ENCODE measurements at places on chromosomes 11 and 22.

DNA sequence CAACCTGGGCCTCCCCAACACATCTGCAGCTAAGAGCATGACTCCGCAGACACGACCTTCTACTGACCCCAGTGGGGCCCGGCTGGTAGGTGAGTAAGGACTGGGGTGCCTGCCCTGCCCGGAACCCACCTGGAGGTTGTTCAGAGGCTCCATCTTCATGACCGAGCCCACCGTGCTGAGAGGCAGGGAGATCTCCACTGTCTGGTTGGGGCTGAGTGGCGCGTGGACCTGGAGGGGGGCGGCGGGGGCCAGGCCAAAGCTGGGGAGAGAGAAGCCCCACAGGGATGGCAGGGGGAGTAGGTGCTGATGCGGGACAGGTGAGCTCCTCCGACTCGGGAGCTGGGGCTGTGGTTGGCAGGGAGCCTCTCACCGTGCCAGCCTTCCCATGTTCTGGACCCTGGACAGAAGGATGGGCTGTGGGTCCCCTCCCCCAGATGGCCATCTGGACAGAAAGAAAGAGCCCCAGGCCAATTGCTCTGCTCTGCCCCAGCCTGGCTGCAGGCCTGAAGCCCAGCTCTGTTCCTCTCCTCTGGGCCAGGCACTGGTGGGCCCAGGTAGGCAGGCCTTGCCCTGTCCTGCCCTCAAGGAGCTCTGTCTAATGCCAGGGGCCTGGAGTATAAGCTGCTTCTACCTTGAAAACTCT lies 16.3 kb upstream of the RASL10A start:
- DNase-seq: no peak

- peak; percentile 56 for DNase-seq
Observed at GRCh38 chr22:45007391-45008185, 2.2 kb downstream of the PHF21B start.

GRCh38 chr22:47573141-47573540 lies 810.7 kb downstream of the TBC1D22A start:
- DNase-seq: no peak

DNA sequence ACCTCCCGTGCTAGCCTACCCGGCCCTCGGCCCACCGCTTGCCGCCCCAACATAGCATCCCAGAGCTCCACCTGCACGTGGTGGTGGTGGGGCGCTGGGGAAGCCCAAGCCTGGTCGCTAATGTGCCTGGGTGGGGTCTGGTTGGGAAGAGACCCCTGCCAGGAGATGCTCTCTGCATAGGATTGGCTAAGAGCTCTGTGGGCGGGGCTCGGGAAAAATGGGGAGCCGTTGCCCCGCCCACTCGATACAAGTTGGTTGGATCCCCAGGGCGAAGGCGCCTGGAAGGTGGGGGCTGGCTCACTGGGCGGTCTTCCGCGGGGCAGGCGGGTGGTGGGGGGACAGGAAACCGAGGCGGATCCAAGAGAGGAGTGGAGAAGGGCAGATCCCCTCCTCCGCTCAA lies 7.6 kb downstream of the LRRC10B start:
- DNase-seq: no peak

DNA sequence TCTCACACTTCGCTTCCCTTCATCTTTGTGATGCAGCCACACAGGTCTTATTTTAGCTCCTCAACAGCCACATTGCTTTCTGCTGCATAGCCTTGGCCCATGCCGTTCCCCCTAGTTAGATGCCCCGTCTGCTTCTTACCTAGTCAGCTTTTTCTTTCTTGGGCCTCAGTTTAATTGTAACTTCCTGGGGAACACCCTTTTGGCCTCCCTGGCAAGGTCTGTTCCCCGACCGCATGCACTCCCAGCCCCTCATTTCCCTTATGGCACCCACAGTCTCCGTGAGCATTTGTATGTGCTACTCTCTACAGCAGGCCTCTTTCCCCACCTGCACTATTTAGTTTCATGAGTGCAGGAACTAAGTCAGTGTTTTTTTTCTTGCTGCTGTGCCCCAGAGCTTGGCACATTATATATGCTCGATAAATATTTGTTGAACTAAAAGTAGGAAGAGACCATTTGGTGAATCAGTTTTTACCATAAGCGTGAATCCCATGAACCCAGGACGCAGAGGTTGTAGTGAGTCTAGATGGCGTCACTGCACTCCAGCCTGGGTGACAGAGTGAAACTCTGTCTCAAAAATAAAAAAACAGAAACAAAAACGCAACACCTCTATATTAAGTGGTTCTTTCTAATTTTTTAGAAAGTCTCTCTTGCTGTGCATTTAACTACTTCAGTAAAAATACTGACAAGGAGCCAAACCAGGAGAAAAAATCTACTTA lies 38.5 kb downstream of the TNRC6B start:
- DNase-seq: no peak

- no peak for DNase-seq
Observed at GRCh38 chr22:25942856-25943411, 200.9 kb downstream of the MYO18B start.

- DNase-seq: no peak
Observed at GRCh38 chr11:36417154-36417553, 92.9 kb downstream of the TRAF6 start.

DNA sequence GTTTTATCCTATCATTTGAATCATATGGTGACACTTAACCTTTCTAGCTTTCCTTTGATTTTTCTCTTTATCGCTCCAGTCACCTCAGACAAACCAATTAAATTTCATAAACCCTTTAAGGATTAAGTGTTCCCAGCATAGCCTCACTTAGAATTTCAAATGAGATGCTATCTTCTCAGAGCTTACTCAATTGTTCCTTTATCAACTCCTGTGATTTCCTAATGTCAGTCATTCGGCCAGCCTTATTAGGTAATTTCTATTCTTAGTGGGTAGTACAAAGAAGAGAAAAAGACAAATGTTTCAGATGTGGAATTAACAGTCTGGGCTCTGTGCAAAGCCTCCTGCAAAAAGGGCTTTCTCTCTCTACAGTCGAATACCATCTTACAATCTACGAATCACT lies 77.1 kb upstream of the CCDC90B start:
- peak; percentile 45 for DNase-seq

DNA sequence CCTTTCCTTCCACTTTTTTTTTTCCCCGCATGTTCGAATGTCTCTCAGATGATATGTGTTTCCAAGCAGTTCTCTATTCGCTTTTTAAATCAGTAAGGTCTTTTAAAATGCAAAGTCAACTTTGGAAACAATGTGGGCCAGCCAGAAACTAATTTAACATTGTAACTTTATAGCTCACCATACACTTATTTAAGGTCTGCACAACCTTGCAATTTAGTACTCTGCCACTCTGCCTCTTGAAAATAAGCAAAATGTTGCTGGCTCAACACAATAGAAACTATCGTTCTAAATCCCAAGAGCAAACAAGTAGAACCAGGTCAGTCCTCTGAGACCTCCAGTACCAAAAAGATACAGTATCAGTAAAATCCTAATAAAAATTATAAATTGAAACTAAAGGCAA lies 109.0 kb downstream of the SIK3 start:
- DNase-seq: no peak

GRCh38 chr11:116360221-116360941 lies 412.4 kb downstream of the BUD13 start:
- no peak for DNase-seq

GRCh38 chr11:46437122-46437689 lies 45.6 kb upstream of the CHRM4 start:
- no peak for DNase-seq

- no peak for DNase-seq
Observed at GRCh38 chr11:76263657-76264056, 57.4 kb upstream of the WNT11 start.

GRCh38 chr11:11845071-11845470 lies 3.3 kb downstream of the USP47 start:
- DNase-seq: no peak

DNA sequence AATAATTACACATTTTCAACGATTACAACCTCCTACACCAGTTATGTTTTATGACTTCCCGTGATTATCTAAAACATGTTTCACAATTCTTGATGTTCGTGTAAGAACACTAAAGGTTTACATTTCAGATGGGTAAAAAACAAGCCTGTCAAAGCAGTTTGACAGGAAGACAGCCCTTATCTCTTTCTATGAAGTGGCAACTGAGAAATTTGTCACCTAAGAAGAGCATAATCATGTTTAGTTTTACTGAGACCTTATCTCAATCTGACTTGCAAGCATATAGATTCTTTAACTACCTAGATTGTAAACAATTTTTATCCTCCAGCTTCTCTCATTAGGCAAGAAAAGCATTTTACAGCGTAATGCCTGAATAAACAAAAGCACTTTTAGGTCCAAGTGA lies 218.4 kb upstream of the ZBED5 start:
- no peak for DNase-seq

DNA sequence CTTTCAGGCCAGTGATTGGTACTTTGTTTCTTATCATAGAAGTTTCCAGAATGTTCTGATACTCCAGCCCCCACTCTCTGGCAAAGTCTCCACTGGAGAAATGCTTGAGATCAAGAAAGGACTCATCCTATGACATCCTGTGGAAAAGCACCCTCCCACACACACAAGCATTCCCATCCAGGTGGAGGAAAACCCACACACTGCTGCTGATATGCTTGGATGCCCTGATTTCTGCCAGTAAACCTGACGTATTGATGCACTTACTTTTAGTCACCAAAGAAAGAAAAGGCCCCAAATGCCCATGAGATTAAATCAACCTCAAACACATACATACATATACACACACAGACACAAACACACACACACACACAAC lies 9.2 kb upstream of the SLC5A12 start:
- no peak for DNase-seq

- no peak for DNase-seq
Observed at GRCh38 chr11:119363081-119363850, 16.8 kb upstream of the MFRP start.
